ENCODE measurements at places on chromosomes 13 and 19. TPM values are rescaled to one million over a fixed set of nuclear protein-coding genes. Genes with fewer than 3 reads are reported as not detected.

DNA sequence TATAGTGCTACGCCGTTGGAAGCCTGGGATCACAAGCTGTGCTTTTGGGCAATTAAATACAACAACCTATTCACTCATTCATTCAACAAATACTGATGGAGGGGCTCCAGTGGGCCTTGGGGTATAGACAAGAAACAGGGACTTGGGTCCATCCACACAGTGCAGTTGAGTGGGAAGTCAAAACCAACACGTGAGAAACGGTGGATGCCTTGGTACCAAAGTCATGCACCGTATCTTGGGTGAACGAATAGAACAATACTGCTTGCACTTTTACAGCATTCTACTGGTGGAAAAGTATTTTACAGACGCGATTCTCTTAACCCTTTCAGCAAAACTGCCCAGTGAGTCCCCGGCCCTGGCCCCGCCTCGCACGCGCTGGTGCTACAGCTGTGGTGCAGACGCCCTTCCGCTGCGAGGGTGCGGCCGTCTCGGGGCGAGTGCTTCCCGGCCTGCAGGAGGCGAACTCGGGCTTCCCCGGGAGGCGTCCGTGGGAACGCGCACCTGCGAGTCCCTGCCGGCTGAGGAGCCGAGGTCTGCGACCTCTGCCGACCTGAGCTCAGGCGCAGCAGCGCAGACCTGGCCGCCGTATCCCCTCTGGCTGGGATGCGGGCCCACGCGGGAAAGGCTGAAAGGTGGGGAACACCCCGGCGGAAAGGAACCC is 8.3 kb downstream of the TNFRSF19 start:
- DNase-seq: peak; percentile 63

DNA sequence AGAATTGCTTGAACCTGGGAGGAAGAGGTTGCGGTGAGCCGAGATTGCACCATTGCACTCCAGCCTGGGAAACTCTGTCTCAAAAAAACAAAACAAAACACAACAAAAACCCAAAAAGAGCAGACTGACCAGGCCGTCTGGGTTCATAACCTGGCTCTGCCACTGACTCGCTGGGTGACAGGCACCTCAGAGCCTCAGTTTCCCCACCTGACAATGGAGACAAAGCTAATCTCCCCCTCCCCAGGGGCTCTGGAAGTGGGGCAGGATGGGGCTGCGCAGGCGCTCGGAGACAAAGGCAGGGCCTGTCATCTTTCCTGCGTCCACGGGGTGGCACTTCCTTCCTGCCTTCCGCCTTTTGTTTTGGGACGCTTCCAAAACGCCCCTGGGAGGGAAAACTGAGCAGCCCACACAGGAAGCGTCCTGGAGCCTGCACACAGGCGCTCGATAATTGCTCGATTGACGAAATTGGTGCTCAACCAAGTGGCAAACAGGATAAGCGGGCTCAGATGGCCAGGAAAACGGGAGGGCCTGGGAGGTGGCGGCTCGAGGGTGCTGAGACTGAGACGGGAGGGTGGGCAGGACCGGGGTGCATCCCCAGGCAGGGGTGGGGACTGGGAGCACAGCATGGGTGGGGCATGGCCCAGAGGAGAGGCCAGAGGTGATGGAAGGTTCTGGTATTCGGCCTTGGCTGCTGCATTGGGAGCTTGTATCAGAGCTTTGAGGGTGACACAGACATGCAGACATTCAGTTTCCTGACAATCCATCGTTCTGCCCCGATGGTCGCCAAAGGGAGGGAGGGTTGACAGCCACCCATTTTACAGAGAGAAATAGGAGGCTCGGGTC is 17.8 kb downstream of the SPC24 start:
- peak; percentile 57 for DNase-seq

MLNR gene
- not detected for total RNA-seq

ZNF234 gene
- not detected for total RNA-seq

DNA sequence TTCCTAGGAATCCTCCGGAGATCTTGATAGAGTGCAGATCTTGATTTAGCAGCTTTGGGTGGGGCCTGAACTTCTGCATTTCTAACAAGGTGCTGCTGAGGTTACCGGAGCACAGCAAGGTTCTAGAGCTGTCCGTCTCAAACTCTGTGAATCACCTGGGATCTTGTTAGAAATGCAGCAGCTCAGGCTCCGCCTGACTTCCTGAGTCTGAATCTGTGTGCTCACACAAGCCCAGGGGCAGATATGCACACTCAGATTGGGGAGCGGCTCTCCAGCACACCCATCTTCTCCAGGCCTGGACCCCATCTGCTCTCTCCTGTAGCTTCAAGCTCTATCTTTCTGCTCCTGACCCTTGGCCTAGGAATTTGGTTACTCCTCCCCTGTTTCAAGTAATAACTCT is 3.5 kb upstream of the TEX26 start:
- DNase-seq: no peak

RETN gene
- total RNA-seq: not detected

DNA sequence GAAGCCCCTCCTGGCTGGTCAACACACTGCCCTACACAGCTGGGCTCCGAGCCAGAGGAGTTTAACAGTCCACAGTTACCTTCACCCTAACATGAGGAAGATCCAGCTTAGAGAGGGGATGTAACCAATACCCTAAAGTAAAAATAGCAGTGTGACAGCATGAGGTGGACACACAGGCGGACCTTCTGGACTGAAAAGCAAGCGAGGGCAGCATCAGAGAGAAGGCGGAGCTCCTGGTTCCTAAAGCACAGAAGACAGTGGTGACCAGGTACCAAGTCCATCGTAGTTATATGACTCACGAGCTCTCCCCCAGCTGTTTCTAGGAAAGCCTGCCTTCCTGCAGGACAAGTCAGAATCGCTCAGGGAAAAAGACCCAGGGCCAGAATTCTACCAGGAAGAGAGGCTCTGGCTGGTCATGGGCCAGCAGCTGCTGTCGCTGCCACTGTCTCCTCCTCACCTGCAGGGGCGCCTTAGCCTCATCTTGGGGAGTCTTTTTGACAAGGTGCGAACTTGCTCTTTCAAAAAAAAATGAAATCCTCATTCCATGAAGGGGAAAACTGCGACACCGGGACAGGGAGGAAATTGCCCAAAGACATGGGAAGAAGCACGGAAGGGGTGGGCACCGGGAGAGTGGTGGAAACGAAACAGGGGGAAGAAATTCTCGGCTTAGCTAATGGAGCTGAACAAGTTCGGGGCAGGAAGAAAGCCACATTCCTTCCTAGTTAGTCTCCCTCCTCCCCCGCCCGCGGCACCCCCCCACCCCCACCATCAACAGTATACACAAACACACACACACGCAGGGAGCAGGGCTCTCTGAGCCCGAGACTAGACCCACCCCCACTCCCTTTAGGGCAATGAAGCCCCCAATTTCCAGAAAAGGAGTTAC is 1.7 kb downstream of the ELL start:
- peak; percentile 79 for DNase-seq

DYRK1B gene
- total RNA-seq: 7.4 TPM

C5AR2 gene
- 2.6 TPM for total RNA-seq

- DNase-seq: no peak
Measured at GRCh38 chr13:23799945-23800344, 89.3 kb downstream of the MIPEP start.

PRTN3 gene
- not detected for total RNA-seq

CAPS gene
- total RNA-seq: 11.0 TPM

- DNase-seq: no peak
Measured at GRCh38 chr13:40345654-40346372, 320.6 kb downstream of the FOXO1 start.

DNA sequence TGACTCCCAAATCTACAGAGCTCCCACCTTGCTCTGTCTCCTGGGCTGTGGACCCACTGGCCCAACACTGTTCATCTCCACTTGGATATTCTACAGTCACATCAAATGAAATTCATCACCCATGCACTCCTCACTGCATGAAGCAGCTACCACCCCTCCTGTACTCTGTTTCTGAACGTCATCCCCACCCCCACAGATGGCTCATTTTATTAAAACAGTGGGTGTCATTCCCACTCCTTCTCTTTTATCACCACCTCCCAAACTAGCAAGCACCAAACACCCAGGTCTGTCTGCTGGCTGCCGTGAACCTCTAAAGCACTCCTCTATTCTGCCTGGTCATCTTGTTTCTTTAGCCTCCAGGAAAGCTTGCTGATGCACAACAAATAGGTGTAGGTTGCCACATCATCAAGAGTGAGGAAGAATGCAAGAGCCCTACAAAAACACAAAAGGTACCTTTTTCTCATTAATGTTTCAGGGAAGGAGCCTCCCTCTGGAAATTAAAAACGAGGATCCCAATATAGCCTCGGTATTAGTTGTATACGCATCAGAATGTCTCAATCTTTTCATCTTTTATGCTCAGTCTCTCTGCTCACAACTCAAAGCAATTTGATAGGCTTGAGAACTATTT is 91.8 kb downstream of the MIPEP start:
- DNase-seq: no peak

DNA sequence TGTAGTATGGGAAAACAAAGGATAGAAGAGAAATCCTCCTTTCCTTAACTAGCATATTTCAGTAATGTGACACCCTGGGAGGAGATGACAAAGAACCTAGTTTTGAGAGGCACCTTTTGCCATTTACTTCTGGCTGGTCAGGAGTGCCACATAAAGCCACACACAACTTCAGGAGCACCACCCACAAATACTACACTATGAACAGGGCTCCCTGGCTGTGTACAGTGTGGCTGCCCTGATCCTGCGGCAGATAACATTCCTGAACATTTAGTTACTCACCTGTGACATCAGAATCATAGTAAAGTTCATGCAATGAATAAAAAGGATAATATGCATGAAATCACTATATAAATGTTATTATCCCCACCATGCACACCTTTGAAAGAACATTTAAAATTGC is 17.4 kb upstream of the IRS2 start:
- DNase-seq: no peak

LRRC8E gene
- total RNA-seq: not detected

DNA sequence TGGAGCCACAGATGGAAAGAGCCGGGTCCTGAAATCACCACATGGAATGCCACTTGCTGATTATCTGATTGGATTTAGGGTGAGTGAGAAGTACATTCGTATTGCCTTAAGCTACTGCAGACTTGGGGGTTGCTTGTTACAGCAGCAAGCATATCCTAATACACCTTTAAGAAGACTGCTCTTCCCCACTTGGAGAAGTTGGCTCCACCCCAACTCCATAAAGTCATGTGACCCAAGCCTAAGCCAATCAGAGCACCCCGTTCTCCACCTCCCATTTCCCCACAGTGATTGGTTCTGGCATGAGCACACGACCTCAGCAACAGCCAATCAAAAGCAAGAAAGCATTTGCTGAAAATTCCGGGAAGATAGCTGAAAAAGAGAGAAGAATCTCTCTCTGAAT is 23.1 kb downstream of the CACNA1A start:
- DNase-seq: peak; percentile 6

- no peak for DNase-seq
Measured at GRCh38 chr19:47352095-47352494, 3.0 kb downstream of the DHX34 start.

ACTMAP gene
- 52.1 TPM for total RNA-seq

PRODH2 gene
- not detected for total RNA-seq

PGLYRP1 gene
- total RNA-seq: not detected

DNA sequence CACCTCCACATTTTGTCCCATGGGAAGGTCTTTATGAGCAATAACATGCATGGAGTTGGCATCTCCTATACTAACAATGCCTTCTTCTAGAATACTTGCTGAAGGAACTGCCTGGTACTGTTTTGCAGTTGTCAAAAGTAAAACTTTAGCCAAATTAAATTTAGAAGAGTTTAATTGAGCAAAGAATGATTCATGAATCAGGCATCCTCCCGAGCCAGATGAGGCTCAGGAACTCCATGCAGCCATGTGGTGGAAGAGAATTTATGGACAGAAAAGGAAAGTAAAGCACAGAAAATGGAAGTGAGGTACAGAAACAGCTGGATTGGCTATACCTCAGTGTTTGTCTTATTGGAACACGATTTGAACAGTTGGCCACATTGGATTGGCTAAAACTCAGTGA is 1081.9 kb downstream of the SLITRK1 start:
- DNase-seq: no peak

GRCh38 chr13:39038569-39039030 is 344 bp downstream of the NHLRC3 start:
- DNase-seq: peak; percentile 66

DNA sequence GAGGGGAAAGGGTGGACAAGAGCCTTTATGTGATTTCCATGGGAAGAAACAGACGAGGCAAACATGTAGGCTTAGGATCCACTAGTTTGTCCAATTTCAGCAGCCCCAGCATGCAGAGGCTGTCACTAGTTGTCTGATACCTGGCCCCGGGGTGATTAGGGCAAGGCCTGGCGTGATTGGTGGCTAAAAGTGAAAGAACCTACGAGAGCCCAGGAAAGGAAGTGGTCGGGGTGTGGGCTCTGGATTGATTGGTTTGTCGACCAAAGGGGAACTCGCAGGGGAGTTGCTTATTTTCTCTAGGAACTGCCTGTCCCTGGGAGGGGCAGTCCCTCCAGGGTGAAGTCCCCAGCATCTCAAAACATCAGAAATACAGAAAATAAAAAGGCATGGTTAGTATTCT is 64.2 kb upstream of the UQCRFS1 start:
- DNase-seq: peak; percentile 72

ADGRL1 gene
- 8.2 TPM for total RNA-seq

TEX101 gene
- not detected for total RNA-seq

DNA sequence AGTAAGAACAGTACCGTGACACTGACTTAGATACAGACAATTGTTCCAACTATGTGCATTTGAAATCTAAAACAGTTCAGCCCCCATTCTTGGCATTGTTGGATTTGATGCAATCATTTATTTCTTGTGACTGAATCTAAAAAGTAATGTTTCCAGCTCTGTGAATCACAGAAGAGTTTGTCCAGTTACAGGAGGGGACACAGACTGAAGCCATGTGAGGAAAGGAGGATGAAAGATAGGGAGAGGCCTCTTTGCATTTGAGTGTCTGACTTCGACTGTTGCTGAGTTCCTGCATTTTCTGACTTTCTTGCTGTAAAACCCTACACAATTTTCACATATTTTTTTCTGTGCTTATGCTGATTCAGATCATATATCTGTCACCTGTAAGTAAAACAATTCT is 179.3 kb upstream of the PCDH17 start:
- DNase-seq: no peak

DNA sequence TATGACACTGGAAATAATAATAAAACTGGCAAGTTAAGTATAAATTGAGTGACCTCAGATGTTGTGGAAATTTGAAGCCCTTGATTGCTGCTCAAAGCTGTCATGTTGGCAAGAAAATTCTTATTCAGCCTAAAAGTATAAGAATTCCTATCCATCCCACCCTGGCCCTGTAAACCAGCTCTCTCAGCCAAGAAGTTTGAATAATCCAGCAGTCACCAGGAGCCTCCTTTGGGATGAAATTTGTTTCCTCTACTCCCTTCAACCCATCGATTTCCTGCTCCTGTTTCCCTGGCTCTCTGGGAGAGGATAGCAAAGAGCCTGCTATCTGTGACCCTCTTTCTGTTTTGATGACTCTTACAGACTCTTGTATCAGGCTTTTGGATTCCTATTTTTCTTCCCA is 169.3 kb downstream of the LHFPL6 start:
- no peak for DNase-seq
